Panc1 (cell line): ENCODE measurements at places on chromosomes 3 and 15. TPM values are rescaled to one million over a fixed set of nuclear protein-coding genes. Genes with fewer than 3 reads are reported as not detected.

The CDC25A gene
- 12.8 TPM for total RNA-seq

The CDCP1 gene
- total RNA-seq, result 47.8 TPM

The ZMYND10 gene
- total RNA-seq, result 3.6 TPM

The ANKDD1A gene
- 6.8 TPM for total RNA-seq

The RAF1 gene
- total RNA-seq, result 68.8 TPM

The GATA2 gene
- 74.6 TPM for total RNA-seq

The CCDC33 gene
- total RNA-seq, result not detected

The P4HTM gene
- total RNA-seq, result 28.3 TPM

The SERINC4 gene
- not detected for total RNA-seq

The RCCD1 gene
- 23.6 TPM for total RNA-seq

The CHAC1 gene
- 15.5 TPM for total RNA-seq

The DNAJA4 gene
- 11.1 TPM for total RNA-seq

The TRIM59 gene
- total RNA-seq, result 27.9 TPM

The PRR20G gene
- not detected for total RNA-seq
